ENCODE measurements at places on chromosomes 12 and 14. TPM values are rescaled to one million over a fixed set of nuclear protein-coding genes. Genes with fewer than 3 reads are reported as not detected.

The PHLDA1 gene
- total RNA-seq = 36.2 TPM

The OR4E2 gene
- total RNA-seq = not detected

The LARP4 gene
- 39.7 TPM for total RNA-seq

The CLEC4D gene
- total RNA-seq = not detected

The TMEM179 gene
- 0.39 TPM for total RNA-seq

The GALNT16 gene
- total RNA-seq = 3.4 TPM

The KIF5A gene
- total RNA-seq = 0.29 TPM

The CLEC6A gene
- not detected for total RNA-seq

The SLC39A5 gene
- total RNA-seq = not detected

The PLEKHG7 gene
- total RNA-seq = not detected

The SLC4A8 gene
- total RNA-seq = 1.7 TPM

The C12orf54 gene
- total RNA-seq = not detected

The MSI1 gene
- 1.6 TPM for total RNA-seq

The ALG10B gene
- 4.9 TPM for total RNA-seq

The PYGL gene
- total RNA-seq = 151 TPM

The VAMP1 gene
- 13.4 TPM for total RNA-seq

The SERPINA10 gene
- total RNA-seq = not detected

The C3AR1 gene
- total RNA-seq = not detected

The VASH1 gene
- 3.6 TPM for total RNA-seq

The TAS2R50 gene
- not detected for total RNA-seq

The MRPL42 gene
- total RNA-seq = 46.9 TPM

The PNN gene
- total RNA-seq = 45.4 TPM

The BDKRB2 gene
- total RNA-seq = 1.1 TPM

The PDE3A gene
- total RNA-seq = 3.1 TPM

The CCDC196 gene
- total RNA-seq = not detected

The ARHGDIB gene
- total RNA-seq = 1.2 TPM

The HHIPL1 gene
- total RNA-seq = 0.16 TPM

The ANO2 gene
- not detected for total RNA-seq

The RIC8B gene
- 11.0 TPM for total RNA-seq

The DIO2 gene
- total RNA-seq = 2.9 TPM

The MYH7 gene
- not detected for total RNA-seq

The BCL2L14 gene
- total RNA-seq = not detected

The IQSEC3 gene
- not detected for total RNA-seq

The GYS2 gene
- not detected for total RNA-seq

The DAO gene
- not detected for total RNA-seq

The NFKBIA gene
- 212 TPM for total RNA-seq

The TPPP2 gene
- total RNA-seq = not detected

The POTEG gene
- total RNA-seq = not detected

The CMTM5 gene
- total RNA-seq = not detected

The NXPH4 gene
- total RNA-seq = 5.2 TPM

The BMP4 gene
- total RNA-seq = 1.6 TPM

The DLK1 gene
- 0.39 TPM for total RNA-seq

The NGB gene
- total RNA-seq = not detected

The MAP1LC3B2 gene
- total RNA-seq = 1.8 TPM

The C1QL4 gene
- 6.6 TPM for total RNA-seq

The PA2G4 gene
- 296 TPM for total RNA-seq

The NEK9 gene
- 26.7 TPM for total RNA-seq
